Activated T-helper 1 cell treated with anti-CD3 and anti-CD28 coated beads, Interleukin-2, amount 50 U/mL, for 16 hours (primary cell): ENCODE measurements at places on chromosomes 7 and 10.

DNA sequence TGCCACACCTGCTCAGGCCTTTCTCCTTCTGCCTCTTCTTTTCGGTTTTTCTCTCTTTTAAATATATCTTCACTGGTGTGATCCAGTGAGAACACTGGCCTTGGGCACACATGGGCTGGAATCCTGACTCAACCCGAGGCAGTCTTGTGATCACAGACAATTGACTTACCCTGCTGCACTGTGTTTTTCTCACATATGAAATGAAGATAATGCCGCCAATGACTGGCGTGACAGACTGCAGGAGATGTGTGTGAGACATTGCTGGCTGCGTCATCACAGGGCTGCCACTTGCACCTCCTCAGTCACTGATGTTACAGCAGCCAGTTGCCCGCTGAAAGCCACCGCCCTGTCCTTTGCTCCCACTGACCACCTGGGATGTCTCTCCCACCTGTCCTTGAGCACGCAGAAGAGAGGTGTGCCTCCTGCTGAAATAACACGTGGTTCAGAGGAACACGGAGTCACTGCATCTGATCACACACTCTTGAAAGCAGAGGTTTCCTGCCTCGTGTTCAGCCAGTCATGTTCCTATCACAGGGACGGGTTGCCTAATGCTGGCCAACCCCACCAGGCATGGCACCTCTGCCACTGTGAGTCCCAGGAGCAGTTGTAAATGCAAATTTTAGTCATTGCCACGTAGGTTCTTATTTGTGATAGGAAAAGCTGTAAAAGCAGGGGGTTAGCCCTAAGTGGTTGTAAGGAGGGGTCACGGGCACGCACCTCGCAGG lies 124.6 kb upstream of the LANCL2 start:
- DNase-seq, result no peak

- DNase-seq, result peak; percentile 61
Measured at GRCh38 chr10:100338434-100339036, 8.5 kb upstream of the SCD start.

DNA sequence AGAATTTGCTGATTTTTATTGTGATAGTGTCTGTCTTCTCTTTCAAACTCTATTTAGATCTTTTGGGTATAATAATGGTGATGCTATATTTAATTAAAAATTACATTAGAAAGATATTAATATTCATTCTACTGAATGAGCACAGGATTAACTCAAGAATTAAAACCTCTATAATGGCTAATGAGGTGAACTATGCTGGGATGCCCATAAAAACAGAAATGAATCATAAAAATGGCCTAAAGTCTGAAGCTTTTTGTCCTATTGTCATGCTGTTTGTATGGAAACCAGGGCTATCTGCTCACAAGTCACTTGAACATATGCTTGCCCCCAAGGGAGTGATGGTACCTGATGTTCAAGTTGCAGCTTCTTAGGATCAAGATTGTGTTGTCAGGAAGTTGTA lies 76.2 kb upstream of the ICA1 start:
- no peak for DNase-seq

DNA sequence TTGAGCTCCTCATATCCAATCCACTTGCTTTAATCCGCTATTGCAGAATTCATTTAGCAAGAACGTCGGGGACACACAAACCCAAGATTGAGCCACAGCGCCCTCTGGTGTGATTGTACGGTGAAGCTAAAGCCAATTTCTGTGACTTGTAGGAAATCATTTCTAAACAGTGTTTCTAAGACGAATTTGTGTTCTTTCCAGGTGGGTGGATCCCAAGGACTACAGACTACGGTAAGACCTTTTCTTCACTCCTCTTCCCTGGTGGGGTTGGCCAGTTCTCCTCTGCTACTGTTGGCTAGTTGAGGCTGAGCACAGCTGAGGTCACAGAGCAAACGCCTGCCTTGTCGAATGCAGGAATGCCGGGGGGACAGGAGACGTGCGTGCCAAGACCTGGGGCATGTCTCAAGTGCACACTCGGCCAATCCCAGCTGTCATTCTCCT lies 5.2 kb downstream of the DMBT1 start:
- peak; percentile 62 for DNase-seq

- DNase-seq, result no peak
Measured at GRCh38 chr10:7412237-7412927, 1.5 kb upstream of the SFMBT2 start.

DNA sequence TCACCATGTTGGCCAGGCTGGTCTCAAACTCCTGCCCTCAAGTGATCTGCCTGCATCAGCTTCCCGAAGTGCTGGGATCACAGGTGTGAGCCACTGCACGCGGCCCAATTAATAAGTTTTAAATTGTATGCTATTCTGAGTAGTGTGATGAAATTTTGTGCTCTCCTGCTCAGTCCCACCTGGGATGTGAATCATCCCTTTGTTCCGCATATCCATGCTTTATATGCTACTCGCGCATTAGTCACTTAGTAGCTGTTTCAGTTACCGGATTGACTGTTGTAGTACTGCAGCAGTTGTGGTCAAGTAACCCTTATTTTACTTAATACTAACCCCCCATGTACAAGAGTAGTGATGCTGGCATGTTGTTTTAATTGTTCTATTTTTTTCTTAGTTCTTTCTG lies 47.3 kb upstream of the OIT3 start:
- no peak for DNase-seq

GRCh38 chr7:132343199-132343598 lies 233.1 kb downstream of the PLXNA4 start:
- DNase-seq, result no peak

DNA sequence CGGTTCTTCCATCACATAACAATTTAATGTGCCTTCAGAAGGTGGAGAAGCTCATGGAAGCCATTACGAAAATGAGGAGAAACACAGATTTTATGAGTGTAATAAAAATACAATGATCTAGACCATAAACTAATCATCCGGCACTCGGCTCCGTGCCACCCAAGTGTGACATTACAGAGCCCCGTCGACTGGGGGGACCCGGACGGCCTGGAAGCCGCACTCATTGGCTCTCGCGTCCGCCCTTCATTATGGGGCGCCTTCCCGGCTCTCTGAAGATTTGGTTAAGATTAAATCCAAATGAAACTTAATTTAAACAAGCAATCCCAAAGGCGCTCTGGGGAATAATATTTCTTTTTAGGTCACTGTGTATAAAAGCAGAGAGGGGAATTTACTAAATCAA lies 242.6 kb downstream of the DNAJB6 start:
- no peak for DNase-seq

DNA sequence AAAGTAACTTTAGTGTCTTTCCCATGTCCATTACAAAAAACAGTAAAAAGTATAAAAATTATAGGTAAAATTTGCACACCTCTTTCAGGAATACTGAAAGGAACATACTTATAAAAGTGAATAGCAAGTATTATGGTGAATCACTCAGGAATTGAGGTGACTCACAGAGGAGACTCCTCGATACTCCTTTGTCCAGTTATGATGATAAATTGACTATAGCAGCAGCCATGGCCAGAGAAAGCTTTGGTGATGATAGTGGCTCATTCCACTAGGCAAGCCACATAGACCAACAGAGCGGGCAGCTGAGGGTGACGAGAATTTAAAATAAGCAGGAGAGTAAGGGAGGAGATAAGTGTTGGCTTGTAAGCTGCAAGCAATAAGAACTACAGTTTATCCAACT lies 1231.1 kb upstream of the CELF2 start:
- DNase-seq, result no peak

- no peak for DNase-seq
Measured at GRCh38 chr7:137403353-137403695, 59.8 kb upstream of the PTN start.

DNA sequence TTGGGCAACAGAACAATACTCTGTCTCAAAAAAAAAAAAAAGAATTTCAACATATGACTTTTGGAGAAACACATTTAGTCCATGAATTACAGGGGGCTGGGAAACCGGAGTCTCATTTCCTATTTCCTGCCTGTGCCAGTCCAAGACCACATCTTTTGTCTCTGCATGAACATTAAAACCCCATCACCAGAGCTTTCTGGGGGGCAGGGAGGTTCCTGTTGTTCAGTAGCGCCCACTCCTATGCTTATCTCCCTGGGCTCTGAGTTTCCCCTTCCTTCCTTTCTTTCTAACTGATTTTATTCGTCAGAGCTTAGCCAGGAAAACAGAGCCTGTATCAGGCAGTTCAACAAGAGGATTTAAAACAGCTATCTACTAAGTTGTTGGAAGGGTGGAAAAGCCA lies 119.3 kb downstream of the CALN1 start:
- no peak for DNase-seq

DNA sequence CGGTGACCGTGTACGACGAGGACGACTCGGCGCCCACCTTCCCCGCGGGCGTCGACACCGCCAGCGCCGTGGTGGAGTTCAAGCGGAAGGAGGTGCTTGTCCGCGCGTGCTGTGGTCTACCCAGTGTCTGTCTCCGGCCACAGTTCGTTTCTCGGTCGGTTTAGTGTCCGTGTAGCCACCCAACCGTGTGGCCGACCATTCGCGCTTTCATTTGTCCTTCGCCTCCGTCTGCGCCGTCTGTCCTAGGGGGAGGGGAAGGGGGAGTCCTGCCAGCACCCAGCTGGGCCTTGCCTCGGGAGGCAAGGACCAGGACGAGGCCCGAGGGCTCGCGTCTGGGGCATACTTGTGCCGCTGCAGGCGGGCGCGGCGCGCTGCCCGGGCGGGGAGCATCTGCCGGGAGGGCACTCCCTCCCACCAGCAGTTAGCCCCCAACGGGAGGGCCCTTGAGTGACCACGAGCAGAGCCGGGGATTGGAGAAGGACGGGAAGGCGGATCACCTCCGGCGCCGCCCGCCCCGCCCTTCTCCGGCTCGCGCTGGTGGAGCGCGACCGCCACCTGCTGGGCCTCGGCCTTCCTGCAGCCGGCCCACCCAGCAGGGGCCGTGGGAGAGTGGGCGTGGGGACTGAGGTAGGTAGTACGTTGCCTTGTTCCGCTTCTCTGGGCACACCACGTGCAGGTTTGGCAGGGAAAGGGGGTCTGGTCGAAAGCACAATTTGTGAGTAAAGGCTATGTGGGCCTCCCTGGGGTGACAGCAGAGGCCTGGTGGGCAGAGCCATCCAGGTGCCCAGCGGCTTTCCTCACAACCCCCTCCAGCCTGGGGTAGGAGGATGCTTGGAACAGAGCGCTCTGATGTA lies 28.5 kb downstream of the RET start:
- DNase-seq, result peak; percentile 49

DNA sequence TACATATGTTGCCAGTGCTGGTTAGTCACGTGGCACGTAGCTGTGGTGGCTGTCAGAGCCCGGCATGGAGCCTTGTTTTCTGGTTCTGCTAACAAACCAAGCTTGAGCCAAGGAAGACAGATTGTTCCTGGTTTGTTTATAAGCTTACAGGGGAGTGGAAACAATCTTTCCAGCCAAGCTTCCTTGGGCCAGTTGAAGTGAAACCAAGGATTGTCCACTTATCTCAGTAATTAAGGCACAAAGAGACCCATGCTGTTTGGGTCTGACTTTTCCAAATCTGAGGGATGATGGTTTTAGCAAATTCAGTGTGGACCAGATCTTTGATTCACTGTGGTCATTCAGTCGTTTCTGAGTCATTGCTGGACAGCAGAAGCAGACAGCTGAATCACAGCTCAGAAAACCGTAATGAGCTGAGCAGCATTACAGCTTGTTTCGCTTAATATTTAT lies 297.3 kb upstream of the COBL start:
- no peak for DNase-seq

DNA sequence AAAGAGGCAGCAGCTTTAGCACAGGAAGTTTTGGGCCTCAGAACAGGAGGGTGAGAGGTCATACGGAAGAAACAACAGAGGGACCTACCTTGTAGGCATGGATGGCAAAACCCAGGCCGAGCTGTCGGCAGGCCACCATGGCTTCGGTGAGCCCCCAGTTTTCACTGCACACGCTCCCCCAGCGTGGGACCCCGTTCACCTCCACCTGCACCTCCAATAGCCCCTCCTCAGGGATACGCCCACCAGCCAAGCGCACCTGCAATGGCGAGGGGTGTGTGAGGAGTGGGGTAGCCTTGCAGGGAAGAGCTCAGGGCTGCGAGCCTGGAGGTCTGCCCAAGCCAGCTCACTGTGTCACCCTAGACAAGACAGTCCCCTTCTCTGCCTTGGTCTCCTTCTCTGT lies 11.3 kb downstream of the LOXL4 start:
- DNase-seq, result no peak

- no peak for DNase-seq
Measured at GRCh38 chr10:123149568-123150270, 1.8 kb downstream of the HMX2 start.

DNA sequence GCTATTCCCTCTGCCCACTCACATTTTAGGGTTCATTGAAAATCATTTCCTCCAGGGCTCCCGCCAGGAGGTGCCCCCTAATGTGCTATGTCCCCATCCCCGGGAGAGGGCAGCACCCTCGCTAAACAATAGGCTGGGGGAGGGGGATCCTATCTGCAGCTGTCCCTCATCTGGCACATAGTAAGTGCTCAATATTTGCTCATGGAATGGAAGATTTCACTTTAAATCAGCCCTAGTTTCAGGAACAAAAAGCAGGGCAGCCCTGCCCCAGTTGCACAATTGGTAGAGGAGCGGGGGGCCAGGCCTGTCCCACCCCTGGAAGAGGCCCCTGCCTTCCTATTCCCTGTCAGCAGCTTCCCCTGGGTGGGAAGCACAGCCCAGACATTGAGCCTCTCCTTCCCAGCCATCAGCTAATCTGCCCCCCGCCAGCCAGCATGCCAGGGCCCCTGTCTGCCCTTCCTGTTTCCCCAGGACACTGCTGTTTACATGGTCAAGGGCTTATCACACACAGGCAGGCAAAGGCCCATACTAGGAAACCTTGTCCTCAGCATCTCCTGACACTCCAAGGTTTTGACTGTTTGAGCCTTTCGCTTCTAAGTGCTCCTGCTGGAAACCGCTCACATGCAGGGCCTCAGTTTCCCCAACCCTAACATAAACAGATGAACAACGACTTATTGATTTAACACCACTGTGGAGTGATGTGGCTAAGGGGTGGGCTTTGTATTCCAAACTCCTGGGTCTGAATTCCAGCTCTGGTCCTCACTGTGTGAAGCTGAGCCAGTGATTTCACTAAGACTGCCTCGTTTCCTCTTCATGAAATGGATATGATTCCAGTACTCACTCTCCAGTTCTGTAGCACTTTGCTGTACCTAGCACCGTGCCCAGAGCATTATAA lies 130.7 kb upstream of the ZMIZ1 start:
- no peak for DNase-seq
